Fibroblast of the aortic adventitia (primary cell): ENCODE measurements at places on chromosomes 3 and 15.

- DNase-seq: peak; percentile 36
Measured at GRCh38 chr3:82157952-82158351, 396.5 kb upstream of the GBE1 start.

DNA sequence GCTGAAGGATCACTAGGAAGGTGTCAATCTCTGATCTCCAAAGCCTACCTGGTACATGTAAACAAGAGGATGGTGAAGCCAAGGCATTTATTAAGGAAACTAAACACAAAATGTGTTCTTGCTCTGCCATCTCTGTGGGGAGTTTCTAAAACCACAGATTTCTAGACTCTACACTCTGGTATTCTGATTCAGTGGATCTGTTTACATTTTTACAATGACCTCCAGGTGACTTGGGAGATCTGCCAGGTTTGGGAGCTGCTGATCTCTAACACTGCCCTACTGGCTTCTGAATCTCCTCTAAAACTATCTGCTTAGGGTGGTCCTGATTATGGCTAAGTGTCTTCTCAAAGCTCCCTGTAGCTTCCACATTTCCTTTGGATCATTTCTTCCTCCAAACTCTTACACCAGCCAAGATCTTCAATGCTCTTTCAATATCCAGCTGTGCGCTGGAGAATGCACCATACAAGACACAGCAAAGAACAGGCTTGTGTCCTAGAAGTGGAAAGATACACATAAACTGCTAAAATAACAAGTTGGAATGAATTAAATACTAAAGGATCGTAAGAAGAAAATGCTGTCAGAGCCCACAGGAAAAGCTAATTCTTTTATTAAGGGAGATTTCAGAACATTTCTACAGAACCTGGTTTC lies 72.7 kb downstream of the GREM1 start:
- peak; percentile 50 for DNase-seq

DNA sequence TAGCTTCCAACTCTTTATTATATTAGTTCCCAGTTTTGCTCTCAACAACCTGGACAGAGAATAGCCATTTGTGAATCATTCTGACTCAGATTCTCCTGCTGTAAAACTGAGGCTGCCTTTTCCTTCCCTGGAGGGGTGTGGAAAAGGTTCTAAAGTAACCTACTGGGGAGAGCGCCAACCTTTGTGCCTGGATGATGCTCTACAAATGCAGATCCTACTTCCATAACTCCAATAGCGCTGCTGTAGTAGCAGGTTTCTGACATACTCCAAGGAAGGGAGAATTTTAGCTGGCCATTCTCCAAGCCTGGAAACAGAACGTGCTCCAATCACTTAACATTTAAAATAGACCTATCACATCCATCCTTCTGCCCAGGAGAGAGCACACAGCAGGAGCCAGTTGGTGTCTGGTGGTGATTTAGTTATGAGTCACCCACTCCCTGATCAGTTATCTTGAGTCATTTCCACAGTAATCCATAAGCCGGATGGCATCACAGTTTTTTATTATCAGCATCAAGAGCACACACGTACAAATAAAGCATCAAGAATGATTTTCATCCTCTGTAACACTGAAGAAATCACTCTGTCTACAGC lies 38.3 kb downstream of the MYH15 start:
- DNase-seq: peak; percentile 89

DNA sequence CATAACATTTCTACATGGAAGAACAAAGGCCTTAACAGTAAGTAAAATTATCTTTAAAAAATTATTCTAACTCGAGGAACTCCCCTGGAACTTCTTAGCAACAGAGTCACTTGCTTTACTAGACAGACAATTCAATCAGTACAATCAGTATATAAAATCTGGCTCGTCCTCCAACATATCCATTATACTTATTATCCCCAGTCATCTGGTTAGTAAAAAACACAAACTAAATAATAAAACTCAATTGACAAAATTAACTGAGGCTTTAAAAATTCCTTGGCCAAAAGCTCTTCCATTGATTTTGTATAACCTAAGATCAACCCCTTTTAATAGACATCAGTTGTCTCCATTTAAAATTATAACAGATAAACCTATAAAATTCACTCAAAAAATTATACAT lies 105.6 kb downstream of the MYRIP start:
- DNase-seq: no peak

- no peak for DNase-seq
Measured at GRCh38 chr15:91711384-91712033, 142.0 kb upstream of the SLCO3A1 start.

DNA sequence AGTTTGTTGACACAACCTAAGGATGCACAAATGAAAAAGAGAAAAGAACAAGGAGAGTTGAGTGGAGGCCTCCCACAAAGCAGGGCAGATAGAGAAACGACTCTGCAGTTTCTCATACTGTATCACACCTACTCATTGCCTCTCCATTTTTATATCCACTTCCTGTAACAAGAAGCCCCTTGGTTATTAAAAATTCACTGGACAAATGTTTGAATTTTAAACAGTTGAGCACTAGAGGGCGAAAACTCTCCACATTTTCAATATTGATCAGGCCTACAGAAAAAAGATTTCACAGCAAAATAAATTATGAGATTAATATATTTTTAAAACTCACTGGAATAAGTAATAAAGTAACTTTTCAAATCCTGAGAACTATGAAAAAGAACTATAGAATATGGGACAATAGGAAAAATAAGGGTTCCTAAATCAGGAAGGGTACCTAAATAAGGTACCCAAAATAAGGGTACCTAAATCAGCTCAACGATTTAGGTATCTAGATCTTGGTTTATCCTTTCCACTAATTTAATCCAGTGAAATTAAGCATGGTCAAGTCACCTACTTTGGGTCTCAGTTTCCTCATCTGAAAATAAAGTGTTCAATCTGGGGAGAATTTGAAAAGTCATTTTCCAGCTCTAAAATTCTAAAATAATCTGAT lies 47.0 kb upstream of the PPIB start:
- peak; percentile 71 for DNase-seq

- peak; percentile 35 for DNase-seq
Measured at GRCh38 chr3:52291508-52292181, 4.0 kb downstream of the GLYCTK start.

DNA sequence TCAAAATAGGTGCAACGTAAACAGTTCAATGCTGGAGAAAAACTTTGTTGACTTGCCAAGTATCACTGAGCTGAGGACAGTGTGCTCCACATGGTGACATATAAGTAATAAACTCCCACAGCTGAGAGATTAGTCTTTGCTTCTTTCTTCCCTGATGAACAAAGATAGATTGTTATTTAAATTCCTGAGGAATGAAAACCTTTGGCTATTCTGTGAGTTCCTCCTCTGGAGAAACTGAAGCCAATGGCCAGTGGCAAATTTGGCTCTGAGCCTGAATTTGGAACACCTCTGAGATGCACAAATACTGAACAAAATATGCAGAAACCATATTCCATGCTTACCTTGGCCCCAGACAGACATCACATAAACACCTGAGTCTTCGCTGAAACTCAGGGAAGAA lies 63.3 kb downstream of the RPL22L1 start:
- no peak for DNase-seq

DNA sequence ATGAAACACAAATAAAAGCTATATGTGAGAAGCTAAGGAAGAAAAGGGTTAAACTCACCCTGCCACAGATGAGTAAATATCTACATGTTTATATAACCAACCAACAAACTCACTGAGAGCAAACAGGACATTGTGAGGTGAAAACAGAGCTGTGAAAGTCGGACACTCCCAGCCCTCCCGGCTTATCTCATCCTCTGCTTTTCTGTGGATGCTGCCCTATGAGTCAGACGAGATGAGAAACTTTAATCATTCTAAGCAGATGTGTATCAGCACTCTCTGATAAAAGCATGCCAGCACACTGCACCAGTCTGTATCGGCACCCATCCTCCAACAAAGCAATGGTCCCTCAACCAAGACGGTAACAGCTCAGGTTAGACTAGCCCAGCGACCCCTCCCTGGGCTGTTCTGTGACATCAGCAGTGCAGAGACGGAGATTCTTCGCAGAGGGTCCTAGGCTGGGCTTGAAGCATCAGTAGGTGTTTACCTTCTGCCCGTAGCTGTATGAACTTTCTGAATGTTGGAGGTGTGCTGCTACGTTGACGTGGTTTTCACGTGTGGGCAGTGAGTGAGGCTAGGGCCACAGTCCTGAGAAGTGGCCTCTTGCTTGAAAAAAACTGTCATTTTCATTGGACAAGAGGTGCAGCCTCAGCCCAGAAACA lies 119.8 kb upstream of the ALDH1A3 start:
- peak; percentile 79 for DNase-seq

- no peak for DNase-seq
Measured at GRCh38 chr3:61141227-61141626, 110.0 kb downstream of the FHIT start.
